ENCODE measurements at places on chromosomes 2 and 18.

DNA sequence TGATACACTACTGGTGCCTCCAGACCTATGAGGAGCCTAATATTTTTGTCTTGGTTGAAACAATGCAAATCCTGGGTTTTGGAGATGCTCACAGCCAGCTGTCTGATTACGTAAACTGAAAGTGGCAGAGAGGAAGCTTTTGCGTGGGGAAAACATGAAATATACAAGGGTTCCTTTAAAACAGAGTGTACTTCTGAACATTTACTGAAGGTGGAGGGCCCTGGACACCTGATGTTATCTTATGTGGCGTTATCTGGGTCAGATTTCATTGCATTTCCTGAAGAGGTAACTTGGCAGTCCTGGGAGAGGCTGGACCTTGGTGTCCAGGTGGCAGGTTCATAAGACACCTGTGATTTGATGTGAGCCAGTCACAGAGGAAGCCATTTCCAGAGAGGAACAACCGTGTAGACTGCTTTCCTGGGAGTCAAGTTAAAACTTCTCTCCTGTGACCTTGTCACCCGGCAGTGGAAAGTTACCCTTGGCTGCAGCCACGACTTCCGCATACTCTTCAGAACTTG lies 105.0 kb downstream of the NEDD4L start:
- DNase-seq = no peak

- DNase-seq = no peak
Observed at GRCh38 chr2:112153501-112153900, 15.3 kb downstream of the FBLN7 start.

GRCh38 chr18:12314591-12315305 lies 6.7 kb downstream of the TUBB6 start:
- DNase-seq = no peak

GRCh38 chr18:51133580-51134160 lies 63.8 kb downstream of the MEX3C start:
- DNase-seq = no peak
